ENCODE measurements at places on chromosomes 13 and 19. TPM values are rescaled to one million over a fixed set of nuclear protein-coding genes. Genes with fewer than 3 reads are reported as not detected.

The ACP7 gene
- total RNA-seq = 1.8 TPM

The GSX1 gene
- total RNA-seq = not detected

The VSIG10L gene
- total RNA-seq = 2.1 TPM

The SERTM1 gene
- 0.34 TPM for total RNA-seq

Data from ureter (tissue), 1 donor.